ENCODE measurements at places on chromosomes 11 and 22.

DNA sequence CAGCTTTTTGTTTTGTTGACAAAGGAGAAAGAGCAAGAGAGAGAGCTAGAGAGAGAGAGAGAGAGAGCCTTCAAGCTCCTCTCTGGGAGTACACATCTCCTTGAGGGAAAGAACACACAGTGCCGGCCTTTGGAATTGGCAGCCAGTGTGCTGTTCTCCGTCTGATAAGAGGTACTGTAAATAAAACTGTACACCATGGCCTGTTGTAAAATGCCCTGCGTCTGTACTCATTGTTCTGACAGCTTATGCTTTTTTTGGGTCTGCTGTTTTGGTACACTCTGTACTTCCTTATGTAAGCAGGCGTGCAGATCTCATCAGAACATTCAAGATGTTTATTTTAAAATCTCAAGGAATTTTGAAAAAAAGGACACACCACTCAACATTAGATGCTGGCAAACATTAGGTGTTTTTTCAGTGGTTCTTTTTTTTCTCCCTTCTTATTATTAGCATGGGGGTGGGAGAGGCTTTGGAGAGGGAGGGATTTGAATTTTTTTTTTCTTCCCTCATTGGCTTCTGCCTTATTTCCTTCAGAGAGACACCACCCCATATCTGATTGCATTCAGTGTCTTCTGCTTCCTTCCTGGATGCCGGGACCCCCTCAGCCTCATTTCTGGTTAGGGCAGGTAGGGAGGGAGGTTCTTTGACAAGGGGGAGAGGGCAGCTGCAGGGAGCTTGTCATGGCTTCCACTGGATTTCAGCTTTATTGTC lies 116.8 kb upstream of the NNMT start:
- DNase-seq = peak; percentile 89

DNA sequence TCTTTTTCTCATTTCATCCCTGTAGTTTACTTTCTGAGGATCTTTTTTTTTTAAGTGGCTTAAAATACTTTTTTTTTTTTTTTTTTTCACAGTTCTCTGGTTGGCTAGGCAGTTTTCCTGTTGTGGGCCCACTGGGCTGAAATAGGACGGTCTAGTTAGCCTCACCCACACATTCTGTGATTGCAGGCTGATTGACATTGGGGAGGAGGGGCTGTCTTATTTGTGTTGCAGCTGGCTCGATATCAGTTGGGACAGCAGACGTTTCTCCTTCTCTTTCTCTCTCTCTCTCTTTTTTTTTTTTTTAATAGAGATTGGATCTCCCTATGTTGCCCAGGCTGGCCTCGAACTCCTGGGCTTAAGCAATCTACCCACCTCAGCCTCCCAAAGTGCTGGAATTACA lies 6.9 kb downstream of the BCR start:
- no peak for DNase-seq

DNA sequence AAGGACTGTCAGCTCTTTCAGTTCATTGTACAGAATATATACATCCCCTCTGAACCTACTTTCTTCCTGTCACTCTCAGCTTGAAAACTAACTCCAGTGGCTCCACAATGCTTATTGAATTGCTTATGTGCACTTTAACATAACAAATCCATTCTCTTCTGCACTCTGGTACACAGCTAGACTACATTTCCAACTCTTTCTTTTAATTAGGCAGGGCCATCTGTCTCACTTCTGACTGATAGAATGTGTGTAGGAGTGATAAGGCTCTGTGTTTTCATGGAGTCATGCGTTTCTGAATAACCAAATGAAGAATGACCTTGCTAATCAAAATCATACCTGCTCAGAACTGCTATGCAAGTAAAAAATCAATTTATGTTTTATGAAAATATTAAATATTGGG lies 278.5 kb upstream of the CCDC179 start:
- no peak for DNase-seq

- peak; percentile 83 for DNase-seq
Observed at GRCh38 chr22:27726686-27727449, 74.7 kb downstream of the MN1 start.

DNA sequence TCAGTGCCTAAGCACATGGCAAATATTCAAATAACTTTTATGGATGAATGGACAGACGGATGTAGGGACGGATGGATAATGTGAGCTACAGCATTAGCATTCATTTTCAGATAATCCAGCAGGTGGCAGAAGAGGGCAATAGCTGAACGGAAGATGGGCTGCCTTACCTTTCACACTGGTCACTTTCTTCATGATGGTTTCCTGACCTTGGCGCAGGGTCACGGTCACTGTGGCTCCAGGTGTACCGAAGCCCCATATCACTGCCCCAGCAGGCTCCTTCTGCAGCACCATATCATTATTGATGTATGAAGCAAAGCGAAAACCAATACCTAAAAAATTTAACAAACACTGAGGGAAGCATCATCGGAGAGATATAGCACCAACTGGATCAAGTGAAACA lies 4.3 kb downstream of the SIAE start:
- DNase-seq = peak; percentile 62

GRCh38 chr11:134063991-134064747 lies 4.7 kb upstream of the JAM3 start:
- DNase-seq = no peak

DNA sequence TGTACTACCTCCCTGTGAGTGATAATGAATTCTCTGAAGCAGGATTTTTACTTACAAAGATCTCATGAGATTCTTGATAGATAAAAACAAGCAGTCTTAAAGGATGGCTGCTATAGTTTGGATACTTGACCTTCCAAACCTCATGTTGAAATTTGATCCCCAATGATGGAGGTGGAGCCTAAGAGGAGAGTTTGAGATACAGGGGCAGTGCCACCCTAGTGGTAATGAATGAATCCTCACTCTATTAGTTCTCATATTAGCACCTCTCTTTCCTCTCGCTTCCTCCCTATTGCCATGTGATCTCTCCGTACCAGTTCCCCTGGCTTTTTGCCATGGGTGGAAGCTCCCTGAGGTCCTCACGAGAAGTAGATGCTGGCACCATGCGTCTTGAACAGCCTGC lies 37.9 kb upstream of the OR8B8 start:
- no peak for DNase-seq

DNA sequence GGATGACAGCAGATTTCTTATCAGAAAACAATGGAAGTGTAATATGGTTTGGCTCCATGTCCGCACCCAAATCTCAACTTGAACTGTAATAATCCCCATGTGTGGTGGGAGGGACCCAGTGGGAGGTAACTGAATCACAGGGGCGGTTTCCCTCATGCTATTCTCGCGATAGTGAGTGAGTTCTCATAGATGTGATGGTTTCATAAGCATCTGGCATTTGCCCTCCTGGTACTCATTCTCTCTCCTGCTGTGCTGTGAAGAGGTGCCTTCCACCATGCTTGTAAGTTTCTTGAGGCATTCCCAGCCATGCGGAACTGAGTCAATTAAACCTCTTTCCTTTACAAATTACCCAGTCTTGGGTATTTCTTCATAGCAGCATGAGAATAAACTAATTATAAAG lies 81.0 kb upstream of the SCUBE2 start:
- no peak for DNase-seq

DNA sequence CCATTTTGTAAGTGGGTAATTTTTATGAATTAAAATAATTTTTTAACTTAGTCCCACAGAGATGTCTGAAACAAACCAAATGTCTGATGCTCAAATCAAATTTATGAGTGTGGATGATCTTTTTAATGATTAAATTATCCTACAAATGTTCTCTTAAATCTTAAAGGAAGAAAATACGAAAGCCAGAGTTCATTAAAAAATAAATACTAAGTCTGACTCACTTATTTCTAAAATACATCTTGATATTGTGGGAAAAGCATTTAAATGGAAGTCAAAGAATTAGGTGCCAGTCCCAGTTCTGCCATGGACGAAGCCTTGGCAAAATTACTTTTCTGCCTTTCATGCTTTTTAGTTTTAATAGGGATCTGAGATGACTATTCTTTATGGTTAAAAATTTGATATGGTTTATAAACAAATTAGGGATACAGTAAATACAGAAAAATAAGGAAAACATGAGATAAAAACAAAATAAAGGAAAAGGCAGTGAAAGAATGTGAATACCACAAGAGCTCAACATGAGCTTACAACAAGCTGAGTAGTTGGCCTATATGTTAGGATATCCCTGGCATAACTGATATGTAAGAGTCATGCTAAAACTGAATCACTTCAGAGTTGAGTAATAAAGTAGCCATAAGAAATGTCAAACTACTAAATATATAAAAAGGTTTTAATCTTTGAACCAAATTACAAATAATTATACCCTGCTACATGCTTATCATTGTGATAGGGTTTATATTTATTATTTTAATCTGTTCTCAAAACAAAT lies 9.2 kb downstream of the CCDC34 start:
- no peak for DNase-seq

GRCh38 chr11:27097551-27097950 lies 56.9 kb downstream of the BBOX1 start:
- no peak for DNase-seq

DNA sequence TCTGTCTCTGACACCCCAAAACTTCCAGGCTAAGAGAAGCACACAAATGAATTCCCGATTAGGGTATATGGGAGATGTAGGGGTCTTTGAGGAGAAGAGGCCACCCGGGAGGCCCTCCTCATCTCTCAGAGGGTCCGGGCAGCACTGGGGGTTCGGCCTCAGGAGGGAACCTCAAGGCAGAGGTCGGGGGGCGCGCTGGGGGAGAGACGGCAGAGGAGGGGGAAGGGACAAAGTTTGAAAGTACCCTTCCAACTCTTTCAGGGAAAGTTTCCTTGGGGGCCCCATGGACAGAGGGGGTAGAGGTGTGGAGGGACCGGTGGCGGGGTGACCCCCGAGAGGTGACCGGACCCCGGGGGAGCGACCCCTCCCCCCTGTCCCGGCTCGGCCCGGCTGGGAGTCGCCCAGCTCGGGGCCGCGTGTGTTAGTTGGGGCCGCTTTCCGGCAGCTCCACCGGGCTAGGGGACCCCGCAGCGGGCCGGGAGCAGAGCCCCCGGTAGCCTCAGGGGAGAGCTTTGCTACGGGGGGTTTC lies 3.3 kb upstream of the GCAT start:
- peak; percentile 36 for DNase-seq

- DNase-seq = peak; percentile 46
Observed at GRCh38 chr11:2898366-2899079, 12.9 kb upstream of the CDKN1C start.

DNA sequence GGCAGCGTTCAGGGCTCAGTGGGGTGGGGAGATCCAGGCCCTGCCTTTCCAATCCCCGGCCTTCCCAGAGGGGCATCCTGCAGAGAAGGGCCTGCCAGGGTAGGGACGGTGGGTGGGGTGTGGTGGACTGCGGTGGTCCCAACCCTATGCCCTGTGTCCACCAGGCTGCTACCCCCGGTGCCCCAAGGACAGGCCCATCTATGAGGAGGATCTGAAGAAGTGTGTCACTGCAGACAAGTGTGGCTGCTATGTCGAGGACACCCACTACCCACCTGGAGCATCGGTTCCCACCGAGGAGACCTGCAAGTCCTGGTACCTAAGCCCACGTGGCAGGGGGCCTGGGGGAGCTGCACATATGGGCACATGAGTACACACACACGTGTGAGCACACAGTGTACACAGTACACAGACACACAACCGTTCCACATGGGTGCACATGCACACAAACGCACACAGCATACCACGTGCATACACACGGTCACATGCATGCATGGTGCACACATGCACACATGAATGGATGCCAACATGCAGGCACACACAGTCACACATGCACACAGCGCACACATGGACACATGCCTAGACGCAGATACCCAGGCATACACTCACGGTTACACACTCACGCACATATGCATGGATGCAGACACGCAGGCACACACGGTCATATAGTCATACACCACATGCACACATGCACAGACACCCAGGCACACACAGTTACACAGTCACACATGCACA lies 16.1 kb downstream of the MUC2 start:
- DNase-seq = no peak

- DNase-seq = no peak
Observed at GRCh38 chr22:50732681-50733080, 5.3 kb upstream of the ACR start.

- no peak for DNase-seq
Observed at GRCh38 chr11:12581416-12581815, 92.8 kb upstream of the TEAD1 start.

DNA sequence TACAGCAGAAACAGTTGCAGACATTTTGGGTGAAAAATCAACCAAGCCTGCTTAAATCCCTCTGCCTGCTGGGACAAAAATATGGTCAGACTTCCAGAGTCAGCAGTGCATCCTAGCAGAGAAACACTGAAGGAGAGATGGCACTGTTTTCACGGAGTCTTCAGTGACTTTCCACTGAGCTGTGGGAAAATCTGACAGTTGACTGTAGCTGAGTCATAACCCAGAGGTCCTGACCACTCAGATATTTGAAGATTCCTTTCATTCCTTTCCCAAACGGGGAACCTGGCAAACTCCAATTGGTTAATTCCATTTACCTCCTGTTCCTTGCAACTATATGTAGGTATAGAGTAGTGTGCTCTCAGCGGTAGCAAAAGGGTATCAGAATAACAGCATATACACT lies 20.9 kb upstream of the UPB1 start:
- DNase-seq = peak; percentile 34

DNA sequence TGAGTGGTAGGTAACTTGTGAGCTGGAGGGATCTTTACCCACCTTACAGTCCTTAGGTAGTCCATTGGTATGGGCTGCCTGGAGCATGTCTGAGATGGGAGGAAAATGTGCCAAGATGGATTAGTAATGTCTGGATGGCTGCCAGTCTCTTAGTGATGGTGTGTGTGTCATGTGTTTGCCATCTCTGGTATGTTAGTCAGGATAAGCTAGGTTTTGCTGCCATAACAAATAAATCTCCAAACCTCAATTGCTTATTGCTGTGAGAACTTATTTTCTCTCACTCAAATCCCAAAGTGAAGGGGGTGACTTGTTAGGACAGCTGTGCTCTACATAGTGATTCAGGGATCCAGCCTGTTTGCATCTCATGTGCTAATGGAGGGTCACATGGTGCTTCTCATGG lies 40.9 kb upstream of the MYEOV start:
- DNase-seq = no peak

DNA sequence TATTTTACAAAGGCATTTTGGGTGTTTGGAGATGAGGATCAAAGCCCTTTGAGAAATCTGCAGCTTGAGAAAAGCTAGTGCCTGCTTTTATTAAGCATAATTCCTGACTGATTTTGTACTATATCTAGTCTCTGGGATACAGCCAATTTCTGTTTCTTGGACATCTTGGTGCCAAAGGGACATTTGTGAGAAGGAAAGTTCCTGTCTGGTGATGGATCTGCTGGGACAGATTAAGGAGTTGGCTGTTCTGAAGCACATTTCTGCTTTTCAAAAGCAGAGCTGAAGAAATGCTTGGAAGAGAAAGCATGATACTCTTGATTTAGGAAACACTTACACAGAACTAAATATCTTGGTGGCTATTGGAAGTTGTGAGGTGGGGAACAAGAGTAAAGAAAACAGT lies 254.6 kb upstream of the CCDC90B start:
- no peak for DNase-seq

DNA sequence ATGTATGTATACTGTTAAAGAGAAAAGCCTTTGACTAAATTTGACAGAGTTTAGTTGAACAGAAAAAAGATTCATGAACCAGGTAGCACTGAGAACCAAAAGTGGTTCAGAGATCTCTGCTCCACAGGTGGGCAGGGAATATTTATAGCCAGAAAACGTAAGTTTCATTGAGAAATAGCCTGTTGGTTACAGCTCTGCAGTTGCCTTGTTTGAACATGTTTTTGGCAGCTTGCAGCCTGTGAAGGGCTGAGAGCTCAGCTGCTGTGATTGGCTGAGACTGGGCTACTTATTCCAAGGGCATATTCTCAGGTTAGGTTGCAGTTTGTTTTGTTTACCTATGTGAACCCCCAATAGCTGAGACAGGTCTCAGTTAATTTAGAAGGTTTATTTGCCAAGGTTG lies 13.5 kb upstream of the ZNF74 start:
- no peak for DNase-seq

- DNase-seq = no peak
Observed at GRCh38 chr11:126337474-126338241, 17.8 kb upstream of the ST3GAL4 start.

Data from hepatocyte (in vitro differentiated cells).